B cell (primary cell): ENCODE measurements at places on chromosomes 3 and 15.

DNA sequence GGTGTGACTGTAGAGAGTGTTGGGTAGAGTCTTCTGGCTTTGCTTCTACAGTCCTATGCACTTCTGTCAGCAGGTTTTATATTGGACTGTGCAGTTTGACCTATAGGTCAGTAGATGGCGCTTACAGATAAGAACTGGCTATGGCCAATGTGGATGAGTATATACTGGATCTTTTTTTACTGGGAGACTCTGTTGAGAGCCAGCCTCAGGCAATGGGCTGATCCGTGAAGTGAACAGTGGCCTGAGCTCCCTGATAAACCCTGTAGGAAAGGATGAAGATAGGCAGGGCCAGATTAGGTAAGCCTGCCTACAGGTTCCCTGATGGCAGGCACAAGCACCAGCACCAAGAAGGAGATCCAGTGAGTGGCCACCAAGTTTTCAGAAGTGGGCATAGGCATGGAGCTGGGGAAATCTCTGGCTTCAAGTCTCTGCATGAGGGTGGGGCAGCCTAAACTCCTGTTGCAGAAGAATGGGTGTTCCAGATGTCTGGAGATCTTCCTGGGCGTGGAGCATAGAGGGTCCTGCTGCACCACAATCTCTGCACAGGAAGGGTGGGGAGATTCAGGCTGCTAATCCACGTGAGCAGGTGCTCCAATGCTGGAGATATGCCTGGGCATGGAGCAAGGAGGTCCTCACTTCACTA lies 326.0 kb upstream of the SGO1 start:
- DNase-seq: peak; percentile 2

- no peak for DNase-seq
Observed at GRCh38 chr3:21654662-21655061, 96.3 kb downstream of the ZNF385D start.

GRCh38 chr15:80473286-80474223 lies 69.4 kb downstream of the ARNT2 start:
- DNase-seq: no peak

- DNase-seq: no peak
Observed at GRCh38 chr3:183317886-183318865, 65.1 kb downstream of the B3GNT5 start.

GRCh38 chr15:44153352-44153751 lies 41.7 kb downstream of the FRMD5 start:
- DNase-seq: no peak

- no peak for DNase-seq
Observed at GRCh38 chr3:42062464-42062863, 28.7 kb upstream of the TRAK1 start.

DNA sequence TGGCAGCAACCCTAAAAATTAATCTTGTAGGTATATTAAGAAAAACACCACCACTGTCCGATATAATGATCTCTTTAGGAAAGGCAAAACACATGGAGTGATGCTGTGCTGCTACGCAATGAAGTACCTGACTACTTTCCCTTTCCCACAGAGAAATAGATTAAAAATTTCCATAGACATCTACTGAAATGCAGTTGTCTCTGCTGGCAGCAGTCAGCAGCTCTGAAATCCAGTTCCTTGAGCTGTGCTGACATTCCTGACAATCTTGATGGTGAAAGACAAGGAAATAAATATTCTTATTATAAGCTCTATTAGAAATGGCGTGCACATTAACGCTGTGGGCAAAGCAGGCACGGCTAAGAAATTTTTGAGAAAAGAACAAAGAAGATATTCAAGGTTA lies 287.6 kb downstream of the IL5RA start:
- DNase-seq: no peak

GRCh38 chr3:46389306-46389705 lies 17.6 kb downstream of the CCR5AS start:
- DNase-seq: no peak

DNA sequence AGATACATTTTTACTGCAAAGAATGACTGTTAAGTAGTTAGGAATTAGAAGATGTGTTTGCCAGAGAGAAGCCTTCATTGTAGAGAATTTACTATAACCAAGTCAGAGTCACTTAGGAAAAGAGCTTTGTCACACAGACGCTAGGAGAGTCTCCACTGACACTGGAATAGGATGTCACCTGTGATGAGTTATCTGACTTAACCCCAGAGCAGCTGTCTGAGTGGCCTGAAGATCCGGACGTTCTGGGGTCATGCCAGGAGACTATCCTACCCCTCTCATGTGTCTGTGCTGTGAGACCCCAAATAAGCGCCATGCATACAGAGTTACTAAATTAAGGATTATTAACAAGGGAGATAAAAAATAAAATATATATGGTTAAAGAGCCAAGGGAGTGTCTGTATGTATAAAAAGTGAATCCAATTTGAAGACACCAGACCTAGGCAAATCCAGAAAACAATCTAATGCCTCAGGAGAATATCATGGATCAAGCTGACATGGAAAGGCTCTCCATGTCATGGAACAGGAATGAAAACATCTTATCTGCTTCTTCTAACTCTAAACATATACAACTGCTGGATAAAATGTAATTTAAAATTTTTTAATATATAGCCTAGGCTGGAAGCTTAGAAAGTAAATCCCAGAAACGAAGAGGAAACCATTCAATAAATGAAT lies 43.5 kb downstream of the ITGB5 start:
- no peak for DNase-seq

GRCh38 chr15:77395013-77395774 lies 24.7 kb downstream of the PEAK1 start:
- no peak for DNase-seq
